ENCODE measurements at places on chromosomes 3 and 15. TPM values are rescaled to one million over a fixed set of nuclear protein-coding genes. Genes with fewer than 3 reads are reported as not detected.

The AADAC gene
- 7.3 TPM for total RNA-seq

The BCHE gene
- total RNA-seq: 4.0 TPM

GRCh38 chr15:78830514-78831228 is 19.4 kb upstream of the ADAMTS7 start:
- no peak overlapping the region for H3K4me3 ChIP-seq
- peaks cover 3% of the 10 kb centered on the region for H3K4me1 ChIP-seq
- H3K27me3 ChIP-seq: no peaks in the 10 kb centered on the region
- H3K27ac ChIP-seq: no peak overlapping the region

GRCh38 chr15:72516777-72517176 is 42.6 kb downstream of the ARIH1 start:
- no peak for DNase-seq
- H3K27ac ChIP-seq: no peak overlapping the region
- H3K36me3 ChIP-seq: no peaks in the 10 kb centered on the region

DNA sequence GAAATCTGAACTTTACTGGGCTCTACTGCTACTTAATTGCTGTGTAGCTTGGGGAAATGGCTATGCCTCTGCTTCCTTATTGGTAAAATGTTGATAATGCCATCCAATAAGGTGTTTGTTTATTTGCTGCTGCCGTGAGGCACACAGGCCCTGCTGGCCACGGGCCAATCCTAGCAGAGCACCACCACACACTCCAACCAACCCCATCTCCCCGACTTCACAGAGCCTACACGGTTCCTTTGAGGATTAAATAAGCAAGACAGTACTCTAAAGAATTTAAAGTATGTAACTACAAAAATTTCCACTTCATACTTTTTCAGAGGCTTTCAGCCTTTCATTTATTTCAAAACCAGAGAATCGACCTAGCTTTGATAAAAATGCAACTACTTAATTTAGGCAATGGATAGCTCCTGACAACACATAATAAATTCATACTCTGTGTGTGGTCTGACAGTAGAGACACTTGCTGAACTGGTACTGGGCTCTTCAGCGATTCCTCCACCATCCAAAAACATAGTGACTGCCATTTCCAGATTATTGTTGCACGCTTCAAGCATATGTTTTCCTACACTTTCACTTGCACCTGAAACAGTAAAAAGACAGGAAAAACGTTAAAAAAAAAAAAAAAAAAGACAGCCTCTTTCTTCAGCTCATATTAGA is 25.3 kb downstream of the UBXN7 start:
- DNase-seq: no peak
- no peak overlapping the region for H3K27ac ChIP-seq
- no peaks in the 10 kb centered on the region for H3K27me3 ChIP-seq
- H3K36me3 ChIP-seq: no peaks in the 10 kb centered on the region
- no peaks in the 10 kb centered on the region for H3K4me1 ChIP-seq

The ITIH3 gene
- total RNA-seq: 1.6 TPM

- no peak for DNase-seq
- peaks cover 19% of the 10 kb centered on the region for H3K4me1 ChIP-seq
- H3K36me3 ChIP-seq: no peaks in the 10 kb centered on the region
- no peaks in the 10 kb centered on the region for H3K27me3 ChIP-seq
Observed at GRCh38 chr3:149510480-149510879, 36.0 kb downstream of the TM4SF4 start.

- peak; percentile 86 for DNase-seq
- no peaks in the 10 kb centered on the region for H3K27me3 ChIP-seq
- H3K36me3 ChIP-seq: no peaks in the 10 kb centered on the region
- H3K4me3 ChIP-seq: peak within 1 kb of the TSS; percentile 88
- peak within 1 kb of the TSS; percentile 89 for H3K27ac ChIP-seq
Observed at GRCh38 chr15:68229386-68230156, at the start of gene CLN6. TSS of gene CLN6 (minus strand) at chr15:68229728. CDS start at chr15:68229584, 144 bp downstream.

DNA sequence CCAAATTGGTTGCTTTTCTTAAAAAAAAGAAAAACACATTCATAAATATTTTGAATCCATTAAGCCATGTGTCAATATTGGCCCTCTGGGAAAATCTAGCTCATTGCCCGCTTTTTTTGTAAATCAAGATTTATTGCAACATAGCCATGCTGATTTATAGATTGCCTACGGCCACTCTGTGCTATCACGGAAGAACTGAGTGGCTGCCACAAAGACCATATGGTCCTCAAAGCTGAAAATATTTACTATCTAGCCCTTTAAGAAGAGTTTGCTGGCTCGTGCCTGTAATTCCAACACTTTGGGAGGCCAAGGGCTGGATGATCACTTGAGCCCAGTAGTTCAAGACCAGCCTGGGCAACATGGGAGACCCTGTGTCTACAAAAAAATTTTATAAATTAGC is 45.9 kb downstream of the IL5RA start:
- H3K27me3 ChIP-seq: no peaks in the 10 kb centered on the region
- no peak overlapping the region for H3K4me3 ChIP-seq
- H3K4me1 ChIP-seq: no peaks in the 10 kb centered on the region
- H3K36me3 ChIP-seq: no peaks in the 10 kb centered on the region
- H3K27ac ChIP-seq: no peak overlapping the region

The SLC28A2 gene
- 2.3 TPM for total RNA-seq

DNA sequence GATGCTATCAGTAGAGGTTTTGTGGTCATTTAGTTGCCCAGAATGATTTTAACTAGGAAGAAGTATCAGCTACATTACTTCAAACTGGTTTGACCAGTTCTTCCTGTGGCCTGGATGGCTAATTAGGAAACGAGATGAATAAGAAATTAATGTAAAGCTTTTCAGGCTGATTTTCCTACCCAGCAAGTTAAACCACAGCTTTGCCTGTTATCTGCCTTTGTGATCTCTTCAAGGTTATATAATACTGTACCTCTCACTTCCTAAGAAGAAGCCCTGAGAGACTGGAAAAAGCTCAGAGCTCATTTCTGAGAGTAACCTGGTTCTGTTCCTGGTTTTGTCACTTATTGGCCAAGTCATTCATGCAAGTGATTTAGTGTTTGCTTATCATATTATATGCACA is 782.2 kb upstream of the GOLIM4 start:
- H3K36me3 ChIP-seq: no peaks in the 10 kb centered on the region
- H3K4me3 ChIP-seq: no peak overlapping the region
- no peak overlapping the region for H3K27ac ChIP-seq
- peaks cover 3% of the 10 kb centered on the region for H3K4me1 ChIP-seq
- H3K27me3 ChIP-seq: no peaks in the 10 kb centered on the region

DNA sequence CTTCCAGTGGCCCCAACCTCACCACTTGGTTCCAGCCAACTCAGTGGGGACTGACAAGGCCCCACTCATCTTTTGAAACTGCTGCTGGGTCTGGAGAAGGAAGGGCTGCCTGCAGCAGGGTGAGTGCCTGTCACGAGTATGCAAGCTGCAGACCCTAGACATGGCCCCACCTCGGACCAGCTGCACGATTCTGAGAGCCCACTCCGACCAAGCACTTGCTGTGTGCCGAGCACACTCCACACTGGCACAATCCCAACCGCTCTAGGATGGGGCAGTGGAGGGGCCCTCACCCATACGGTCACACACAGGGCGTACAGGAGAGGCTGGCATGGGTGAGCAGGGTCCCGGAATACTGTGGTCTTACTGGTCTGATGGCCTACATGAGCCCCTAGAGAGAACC is 8.0 kb upstream of the PLXND1 start:
- H3K4me3 ChIP-seq: no peak overlapping the region
- no peak overlapping the region for H3K27ac ChIP-seq
- no peaks in the 10 kb centered on the region for H3K36me3 ChIP-seq
- no peak for DNase-seq
- H3K4me1 ChIP-seq: peaks cover 14% of the 10 kb centered on the region

GRCh38 chr3:123357275-123357674 is 91.6 kb downstream of the ADCY5 start:
- H3K27me3 ChIP-seq: no peaks in the 10 kb centered on the region
- DNase-seq: no peak
- no peak overlapping the region for H3K4me3 ChIP-seq
- no peak overlapping the region for H3K27ac ChIP-seq

GRCh38 chr15:87549296-87549695 is 707.2 kb downstream of the NTRK3 start:
- H3K4me1 ChIP-seq: no peaks in the 10 kb centered on the region
- H3K27ac ChIP-seq: no peak overlapping the region
- no peak overlapping the region for H3K4me3 ChIP-seq
- no peak for DNase-seq

DNA sequence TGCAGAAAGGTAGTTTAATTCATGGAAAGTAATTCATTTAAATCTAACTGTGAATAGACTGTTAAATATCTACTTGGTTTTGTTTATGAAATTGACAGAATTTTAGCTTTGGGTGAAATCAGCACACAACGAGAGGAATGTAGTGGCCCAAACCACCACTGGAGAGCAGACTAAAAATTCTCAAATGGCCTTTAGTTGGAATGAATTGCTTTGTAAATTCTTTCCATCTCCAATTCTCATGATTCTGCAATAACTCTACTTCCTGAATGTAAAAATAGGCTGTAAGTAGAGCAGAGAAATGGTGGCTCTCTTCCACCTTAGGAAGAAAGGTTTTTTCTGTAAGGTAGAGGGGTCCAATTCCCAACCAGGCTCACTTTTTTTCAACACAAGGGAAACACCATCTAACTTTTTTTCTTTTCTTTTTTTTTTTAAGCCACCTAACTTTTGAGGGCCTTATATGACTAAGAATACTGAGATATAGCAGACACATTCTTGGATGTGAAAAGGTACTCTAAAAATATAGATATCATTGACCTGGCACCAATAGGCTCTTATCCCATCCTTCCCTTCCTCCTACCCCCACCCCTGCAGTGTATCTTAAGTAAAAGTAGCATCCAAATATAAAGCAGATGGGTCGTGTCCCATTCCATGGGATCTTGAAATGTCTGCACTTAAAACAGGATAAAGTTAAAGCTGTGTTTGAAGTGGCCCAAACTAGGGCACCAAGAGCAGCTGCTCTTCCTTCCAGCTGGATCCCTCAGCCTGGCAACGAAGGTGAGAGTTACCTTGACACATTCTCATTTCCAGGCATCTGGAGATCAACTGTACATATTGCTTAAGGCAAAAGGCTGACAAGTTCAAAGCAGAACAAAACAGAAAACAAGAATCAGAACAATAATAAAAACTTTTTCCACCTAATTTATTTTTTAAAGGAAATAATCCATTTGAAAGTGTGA is 194.1 kb downstream of the TPRG1 start:
- no peaks in the 10 kb centered on the region for H3K4me1 ChIP-seq
- H3K27me3 ChIP-seq: no peaks in the 10 kb centered on the region
- DNase-seq: no peak
- H3K27ac ChIP-seq: no peak overlapping the region

DNA sequence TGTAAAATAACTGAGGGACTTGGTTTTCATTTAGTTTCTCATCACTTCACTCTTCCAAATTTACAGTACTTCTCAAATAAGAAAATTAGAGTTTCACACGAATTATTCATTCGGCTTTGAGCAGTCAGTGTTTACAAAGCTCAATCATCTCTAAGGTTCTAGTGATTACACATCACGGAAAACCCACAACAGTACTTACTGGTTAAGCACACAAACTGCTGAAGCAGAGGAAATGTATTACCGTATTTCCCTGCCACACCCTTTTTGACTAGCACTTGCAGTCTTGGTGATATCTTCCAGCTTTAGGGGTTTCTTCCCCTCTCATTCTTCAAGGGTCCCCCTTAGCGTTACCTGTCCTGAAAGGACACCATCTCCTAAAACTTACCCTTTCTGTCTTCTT is 164.8 kb upstream of the CDIN1 start:
- no peaks in the 10 kb centered on the region for H3K36me3 ChIP-seq
- H3K27ac ChIP-seq: no peak overlapping the region
- no peaks in the 10 kb centered on the region for H3K27me3 ChIP-seq
- no peak for DNase-seq
- no peaks in the 10 kb centered on the region for H3K4me1 ChIP-seq
- no peak overlapping the region for H3K4me3 ChIP-seq

DNA sequence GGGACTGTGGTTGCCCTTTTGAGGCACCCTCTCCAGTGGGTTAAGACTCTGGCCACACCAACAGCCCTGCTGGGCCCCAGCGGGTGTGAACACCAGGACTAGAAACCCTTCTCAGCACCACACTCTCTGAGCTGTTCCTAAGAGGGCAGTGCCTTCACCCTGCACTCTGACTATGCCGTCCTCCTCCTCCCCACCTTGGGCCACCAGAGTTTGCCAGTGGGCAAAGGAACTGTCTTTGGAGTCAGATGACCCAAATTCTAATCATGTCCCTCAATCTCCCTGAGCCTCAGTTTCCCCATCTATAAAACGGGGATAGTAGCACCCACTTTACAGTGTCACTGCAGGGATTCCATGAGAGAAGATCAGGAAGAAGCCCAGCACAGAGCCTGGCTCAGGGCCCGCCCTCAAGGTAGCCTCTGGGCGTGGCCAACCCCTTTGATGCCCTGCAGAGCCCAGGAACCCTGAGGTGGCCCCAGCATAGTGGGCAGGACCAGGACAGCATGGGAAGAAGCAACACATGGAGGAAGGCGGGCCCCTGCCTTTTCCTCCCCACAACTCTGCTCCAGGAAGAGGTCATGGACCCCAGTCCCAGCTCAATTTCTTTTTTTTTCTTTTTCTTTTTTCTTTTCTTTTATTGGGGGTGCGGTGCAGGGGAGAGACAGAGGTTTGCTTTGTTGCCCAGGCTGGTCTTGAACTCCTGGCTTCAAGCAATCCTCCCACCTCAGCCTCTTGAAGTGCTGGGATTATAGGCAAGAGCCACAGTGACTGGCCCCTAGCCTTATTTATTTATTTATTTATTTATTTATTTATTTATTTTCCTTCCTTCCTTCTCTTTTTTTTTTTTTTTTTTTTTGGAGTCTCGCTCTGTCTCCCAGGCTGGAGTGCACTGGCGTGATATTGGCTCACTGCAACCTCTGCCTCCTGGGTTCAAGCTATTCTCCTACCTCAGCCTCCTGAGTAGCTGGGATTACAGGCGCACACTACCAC is 115.7 kb upstream of the LINGO1 start:
- no peaks in the 10 kb centered on the region for H3K36me3 ChIP-seq
- no peak for DNase-seq
- H3K4me1 ChIP-seq: no peaks in the 10 kb centered on the region
- H3K27me3 ChIP-seq: no peaks in the 10 kb centered on the region
- no peak overlapping the region for H3K27ac ChIP-seq

The SCAMP5 gene
- 30.4 TPM for total RNA-seq

The ABHD6 gene
- 6.2 TPM for total RNA-seq

DNA sequence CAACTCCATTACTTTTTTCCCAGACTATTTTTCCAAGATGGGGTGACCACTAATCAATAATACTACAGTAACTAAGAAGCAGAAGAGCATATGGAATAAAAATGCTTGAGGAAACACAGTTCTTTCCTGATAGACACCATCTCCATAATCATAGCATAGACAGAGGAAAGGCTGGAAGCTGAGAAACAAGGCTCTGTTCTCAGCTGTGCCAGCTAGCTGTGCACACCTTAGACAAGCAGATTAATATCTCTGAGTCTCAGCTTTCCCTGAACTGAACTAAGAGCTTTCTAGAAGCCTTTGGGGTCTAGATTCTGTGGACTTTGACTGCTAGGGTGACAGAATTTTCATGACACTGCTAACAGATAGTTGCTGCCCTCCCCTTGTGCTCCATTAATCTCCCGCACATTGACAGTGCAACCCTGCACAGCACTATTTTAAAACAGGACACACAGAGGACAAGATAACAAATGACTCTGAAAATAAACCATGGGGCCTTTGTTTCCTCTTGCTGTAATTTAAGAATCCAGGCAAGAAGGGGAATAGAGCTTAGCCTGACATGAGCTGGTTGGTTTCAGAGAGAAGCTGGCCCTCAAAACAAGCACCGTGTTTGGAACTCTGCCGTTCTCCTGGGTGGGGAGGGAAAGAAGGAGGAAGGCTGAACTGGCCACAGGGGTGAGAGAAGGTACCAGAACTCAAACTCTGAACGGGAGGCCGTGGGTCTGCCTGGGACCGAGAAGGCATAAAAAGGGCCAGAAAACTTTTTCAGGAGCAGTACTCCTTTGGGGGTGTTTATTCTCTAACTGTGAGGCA is 67.4 kb downstream of the ATP13A5 start:
- H3K4me1 ChIP-seq: no peaks in the 10 kb centered on the region
- no peak for DNase-seq
- no peaks in the 10 kb centered on the region for H3K27me3 ChIP-seq
- no peaks in the 10 kb centered on the region for H3K36me3 ChIP-seq
- no peak overlapping the region for H3K4me3 ChIP-seq
